Activated CD4-positive, alpha-beta T cell treated with anti-CD3 and anti-CD28 coated beads, Interleukin-2, amount 50 U/mL, for 4 hours (primary cell): ENCODE measurements at places on chromosomes 2 and 18.

DNA sequence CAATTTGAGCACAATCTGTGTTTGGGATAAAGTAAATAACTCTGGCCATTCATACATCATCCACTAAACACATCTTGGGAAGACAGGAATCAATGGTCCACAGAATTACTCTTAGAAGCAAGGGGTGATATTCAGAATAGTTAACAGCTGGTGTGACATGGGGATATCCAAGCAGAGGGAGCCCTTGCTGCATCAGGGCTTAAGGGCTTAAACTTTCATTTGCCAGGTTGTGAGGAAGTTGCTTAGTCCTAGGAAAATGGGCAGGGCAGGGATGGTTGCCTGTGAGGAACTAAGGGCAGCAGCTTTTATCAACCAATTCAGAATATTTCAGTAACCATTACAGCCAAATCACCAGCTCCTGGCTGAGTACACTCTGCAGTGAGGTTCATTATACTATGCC, 2.0 kb upstream of the ITGA6 start:
- DNase-seq: no peak

DNA sequence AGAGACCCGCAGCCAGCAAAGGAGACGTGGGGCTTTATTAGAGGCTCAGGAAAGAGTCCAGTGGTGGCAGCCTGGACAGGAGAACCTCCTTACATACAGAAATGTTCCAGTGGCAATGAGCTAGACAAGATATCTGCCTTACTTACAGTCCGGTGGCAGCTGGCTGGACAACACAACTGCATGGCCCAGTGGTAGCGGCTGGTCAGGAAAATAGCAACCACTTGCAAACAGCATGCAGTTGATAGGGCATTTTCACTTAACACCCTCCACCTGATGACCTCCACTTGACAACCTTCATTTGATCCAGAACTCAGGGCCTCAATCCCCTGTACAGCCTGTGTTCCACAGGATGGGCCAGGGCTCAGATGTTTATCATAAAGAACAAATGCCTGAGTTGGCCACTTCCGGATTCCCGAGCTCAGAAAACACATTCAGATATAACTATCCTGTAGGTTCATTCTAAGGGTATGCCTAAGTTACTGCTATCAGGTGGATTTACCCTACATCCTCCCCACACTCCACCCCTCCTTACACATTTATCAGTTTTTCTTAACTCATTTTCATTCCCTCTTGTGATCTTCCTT, 63.3 kb upstream of the ITPRID2 start:
- no peak for DNase-seq

DNA sequence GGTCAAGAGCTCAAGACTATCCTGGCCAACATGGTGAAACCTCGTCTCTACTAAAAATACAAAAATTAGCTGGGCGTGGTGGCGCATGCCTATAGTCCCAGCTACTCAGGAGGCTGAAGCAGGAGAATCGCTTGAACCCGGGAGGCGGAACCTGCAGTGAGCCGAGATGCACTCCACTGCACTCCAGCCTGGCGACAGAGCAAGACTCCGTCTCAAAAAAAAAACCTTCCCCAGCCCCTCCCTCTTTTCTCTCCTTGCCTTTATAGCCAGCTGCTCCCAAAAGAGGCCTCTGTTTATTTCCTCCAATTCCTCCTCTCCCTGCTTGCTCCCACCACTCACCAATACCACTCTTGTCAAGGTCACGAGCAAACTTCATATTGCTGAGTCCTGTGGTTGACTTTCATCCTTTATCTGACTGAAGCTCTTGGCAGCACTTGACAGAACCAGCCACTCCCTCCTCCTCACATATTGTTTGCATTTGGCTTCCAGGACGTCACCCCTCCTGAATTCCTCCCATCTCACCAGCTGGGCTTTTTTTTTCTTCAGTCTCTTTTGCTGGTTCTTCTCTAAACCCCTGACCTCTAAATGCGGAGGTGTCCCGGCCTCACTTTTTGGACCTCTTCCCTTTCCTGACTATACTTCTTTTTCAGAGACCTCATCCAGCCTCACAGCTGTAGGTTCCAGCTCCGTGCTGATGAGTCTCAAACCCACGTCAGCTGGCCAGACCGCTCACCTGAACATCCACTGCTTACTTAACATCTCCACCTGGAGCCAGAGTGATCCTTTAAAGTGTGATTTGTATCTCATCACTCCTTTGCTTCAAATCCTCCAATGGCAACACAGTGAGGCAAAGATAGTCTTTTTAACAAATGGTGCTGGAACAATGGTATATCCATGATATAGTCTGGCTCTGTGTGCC, 84.6 kb upstream of the CAB39 start:
- DNase-seq: no peak

DNA sequence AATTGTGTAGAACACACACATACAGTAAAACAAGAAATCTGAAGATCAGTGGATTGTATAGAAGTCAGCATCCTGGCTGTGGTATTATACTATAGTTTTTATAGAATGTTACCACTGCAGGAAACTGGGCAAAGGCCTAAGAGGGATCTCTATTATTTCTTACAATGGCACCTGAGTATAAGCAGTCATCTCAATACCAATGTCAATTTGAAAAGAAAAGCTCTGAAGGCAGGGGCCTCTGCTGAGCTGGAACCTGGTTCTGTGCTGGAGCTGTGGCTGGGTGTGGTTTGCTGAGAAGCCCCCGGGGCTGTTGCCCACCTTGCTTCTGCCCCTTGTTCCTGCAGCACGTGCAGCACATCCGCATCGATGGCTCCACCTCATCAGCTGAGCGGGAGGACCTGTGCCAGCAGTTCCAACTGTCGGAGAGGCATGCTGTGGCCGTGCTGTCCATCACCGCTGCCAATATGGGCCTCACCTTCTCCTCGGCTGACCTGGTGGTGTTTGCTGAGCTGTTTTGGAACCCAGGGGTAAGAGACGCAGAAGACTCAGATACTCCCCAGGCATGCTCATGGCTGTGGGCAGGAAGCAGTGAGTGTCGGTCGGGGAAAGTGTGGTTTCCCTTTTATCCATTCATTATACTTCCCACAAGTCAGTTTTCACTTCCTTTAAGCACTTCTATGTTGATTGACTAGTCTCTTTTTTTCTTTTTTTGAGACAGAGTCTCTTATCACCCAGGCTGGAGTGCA, 23.5 kb upstream of the RPL37A start:
- DNase-seq: no peak

GRCh38 chr2:66803726-66804125, 368.8 kb downstream of the MEIS1 start:
- DNase-seq: no peak

DNA sequence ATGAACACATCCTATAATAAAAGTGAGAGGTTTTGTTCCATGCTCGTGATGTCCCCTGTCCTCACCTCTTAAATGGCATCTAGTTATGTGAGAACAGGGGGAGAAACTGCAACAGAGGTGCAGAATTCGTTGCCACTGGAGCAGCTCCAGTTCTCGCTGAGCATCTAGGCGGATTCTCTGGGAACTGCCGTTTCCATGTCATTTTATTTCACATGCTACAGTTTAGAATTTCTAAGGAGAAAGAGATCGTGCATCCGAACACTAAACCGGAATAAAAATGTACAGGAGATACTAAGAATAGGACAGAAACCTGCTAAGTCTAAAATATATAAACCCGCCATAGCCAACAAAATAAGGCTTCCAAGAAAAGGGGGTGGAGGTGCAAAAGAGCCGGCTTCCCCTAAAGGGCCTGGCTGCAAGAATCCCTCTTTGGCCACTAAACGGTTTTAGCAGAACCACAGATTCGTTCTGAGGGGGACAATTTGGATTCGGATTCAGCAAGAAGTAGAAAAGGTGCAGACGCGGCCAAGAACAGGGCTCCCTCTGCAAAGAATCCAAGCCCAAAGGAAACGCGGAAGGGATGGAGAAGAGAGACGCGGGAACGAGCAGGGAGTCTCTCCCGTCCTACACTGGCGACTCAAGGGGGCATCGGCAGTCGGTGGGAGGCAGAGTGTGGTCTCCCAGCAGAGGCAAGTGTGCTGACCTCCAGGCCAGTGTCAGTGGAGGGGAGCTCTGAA, 1.3 kb downstream of the TMEM163 start:
- no peak for DNase-seq
